NCI-H446 treated with DMSO at 0.1 percent for 48 hours (cell line): ENCODE measurements at places on chromosomes 16 and 17.

GRCh38 chr16:54356391-54356790 is 69.8 kb upstream of the IRX3 start:
- no peak for DNase-seq

GRCh38 chr16:54930005-54930868 is at the start of gene IRX5:
Gene IRX5 (plus strand): TSS chr16:54930865. CDS start chr16:54931199, 334 bp downstream.
- peak; percentile 80 for DNase-seq

- DNase-seq, result no peak
Measured at GRCh38 chr16:3119286-3119685, 6.9 kb downstream of the ZNF205 start.

DNA sequence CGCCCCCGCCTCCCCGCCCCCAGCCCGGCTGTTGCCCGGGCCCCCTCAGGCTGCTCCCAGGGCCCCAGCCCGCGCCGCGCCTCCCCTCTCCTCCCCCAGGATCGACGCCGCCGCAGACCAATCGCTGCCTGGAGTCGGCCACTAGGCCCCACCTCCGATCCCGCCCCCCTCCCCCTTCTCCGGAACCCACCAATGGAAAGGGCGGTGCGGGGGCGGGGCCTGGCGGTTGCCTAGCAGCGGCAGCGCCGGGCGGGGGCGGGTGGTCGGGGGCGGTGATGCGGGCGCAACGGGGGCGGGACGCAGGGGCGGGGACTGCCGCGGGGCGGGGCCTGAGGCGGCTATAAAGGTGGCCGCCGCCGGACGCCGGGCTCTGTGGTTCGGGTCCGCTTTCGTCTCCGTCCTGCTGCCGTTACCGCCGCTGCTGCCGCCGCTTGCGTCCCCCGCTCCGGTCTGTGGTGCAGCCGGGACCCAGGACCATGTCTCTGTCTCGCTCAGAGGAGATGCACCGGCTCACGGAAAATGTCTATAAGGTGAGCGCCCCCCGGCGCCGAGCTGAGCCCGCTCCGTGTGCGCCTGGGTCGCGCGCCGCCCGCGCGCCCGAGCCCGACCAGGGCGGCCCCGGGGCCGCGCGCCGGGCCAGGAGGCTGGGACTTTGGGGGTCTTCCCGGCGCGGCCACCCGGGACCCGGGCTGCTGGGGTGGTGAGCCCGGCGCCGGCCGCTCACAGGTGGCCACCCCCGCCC is at the start of gene BAIAP2:
Gene BAIAP2, plus strand, starts transcription at position 373 of the 742 bp plus-strand sequence. Its CDS starts 104 bp downstream, at position 477.
- peak; percentile 90 for DNase-seq

DNA sequence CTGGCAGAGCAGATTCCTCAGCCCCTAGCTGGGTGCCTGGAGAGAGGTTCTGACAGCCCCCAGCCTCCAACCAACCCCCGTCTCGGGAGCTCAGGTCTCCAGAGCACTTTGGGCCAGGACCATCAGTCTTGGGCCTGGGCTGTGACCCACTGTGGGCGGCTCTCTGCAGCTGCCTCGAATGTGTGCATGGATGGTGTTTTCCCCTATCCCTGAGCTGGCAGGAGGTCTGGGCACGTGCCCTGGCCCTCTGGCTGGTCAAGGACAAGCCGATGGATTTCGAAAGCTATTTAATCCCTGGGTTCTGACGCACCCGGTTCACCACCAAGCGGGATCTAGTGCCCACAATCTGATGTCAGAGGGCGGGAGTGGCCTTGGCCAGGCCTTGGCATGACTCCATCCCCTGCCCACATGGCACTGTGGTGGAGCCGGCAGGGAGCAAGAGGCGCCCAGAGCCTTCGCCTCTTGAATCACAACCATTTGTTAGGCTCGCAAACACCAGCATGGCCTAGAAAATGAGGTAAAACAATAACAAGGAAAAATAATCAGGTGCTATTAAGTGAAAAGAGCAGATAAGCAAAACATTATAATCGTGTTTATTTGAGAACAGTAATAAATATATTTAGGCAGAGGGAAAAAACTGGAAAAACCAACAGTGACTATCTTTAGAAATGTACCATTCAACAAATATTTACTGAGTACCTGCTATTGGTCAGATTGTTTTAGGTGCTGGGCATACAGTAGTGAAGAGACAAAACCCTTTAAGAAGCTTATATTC is 69.3 kb upstream of the TOB1 start:
- no peak for DNase-seq

GRCh38 chr16:84553873-84554399 is 49.5 kb upstream of the MEAK7 start:
- no peak for DNase-seq

- DNase-seq, result no peak
Measured at GRCh38 chr17:78539781-78540180, 37.4 kb downstream of the DNAH17 start.

GRCh38 chr17:29412780-29413565 is 22.8 kb downstream of the TAOK1 start:
- no peak for DNase-seq

DNA sequence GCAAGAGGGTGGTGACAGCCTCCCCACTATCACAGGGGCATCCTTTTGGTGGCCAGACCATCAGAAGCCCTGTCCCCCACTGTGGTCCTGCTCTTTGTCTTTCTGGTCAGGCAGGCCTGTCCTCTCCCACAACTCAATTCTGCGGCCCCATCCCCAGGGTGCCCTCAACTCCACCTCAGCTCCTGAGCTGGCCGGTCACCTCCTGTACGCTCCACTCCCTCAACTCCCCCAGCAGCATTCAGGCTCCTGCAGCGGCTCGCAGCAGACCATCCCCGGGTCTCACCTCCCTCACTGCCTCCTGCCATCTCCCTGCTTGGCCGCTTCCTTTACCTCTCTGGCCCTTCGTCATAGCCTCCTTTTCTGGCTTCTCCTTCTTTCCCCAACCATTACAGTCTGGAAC is 43.4 kb upstream of the MTSS2 start:
- no peak for DNase-seq

GRCh38 chr16:74811911-74812310 is 37.3 kb upstream of the FA2H start:
- DNase-seq, result no peak

GRCh38 chr17:51572115-51572514 is 311.8 kb downstream of the UTP18 start:
- DNase-seq, result no peak

- no peak for DNase-seq
Measured at GRCh38 chr17:27946513-27946912, 53.3 kb upstream of the LYRM9 start.

DNA sequence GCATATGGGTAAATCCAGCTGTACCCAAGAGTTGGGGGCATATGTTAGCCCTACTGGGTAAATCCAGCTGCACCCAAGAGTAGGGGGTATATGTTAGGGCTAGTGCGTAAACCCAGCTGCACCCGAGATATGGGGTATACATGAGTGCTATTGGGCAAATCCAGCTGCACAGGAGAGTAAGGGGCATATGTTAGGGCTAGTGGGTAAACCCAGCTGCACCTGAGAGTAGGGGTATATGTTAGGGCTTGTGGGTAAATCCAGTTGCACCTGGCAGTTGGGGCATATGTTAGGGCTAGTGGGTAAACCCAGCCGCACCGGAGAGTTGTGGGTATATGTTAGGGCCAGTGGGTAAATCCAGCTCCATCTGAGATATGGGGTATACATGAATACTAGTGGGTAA is 80.9 kb downstream of the WWOX start:
- no peak for DNase-seq

DNA sequence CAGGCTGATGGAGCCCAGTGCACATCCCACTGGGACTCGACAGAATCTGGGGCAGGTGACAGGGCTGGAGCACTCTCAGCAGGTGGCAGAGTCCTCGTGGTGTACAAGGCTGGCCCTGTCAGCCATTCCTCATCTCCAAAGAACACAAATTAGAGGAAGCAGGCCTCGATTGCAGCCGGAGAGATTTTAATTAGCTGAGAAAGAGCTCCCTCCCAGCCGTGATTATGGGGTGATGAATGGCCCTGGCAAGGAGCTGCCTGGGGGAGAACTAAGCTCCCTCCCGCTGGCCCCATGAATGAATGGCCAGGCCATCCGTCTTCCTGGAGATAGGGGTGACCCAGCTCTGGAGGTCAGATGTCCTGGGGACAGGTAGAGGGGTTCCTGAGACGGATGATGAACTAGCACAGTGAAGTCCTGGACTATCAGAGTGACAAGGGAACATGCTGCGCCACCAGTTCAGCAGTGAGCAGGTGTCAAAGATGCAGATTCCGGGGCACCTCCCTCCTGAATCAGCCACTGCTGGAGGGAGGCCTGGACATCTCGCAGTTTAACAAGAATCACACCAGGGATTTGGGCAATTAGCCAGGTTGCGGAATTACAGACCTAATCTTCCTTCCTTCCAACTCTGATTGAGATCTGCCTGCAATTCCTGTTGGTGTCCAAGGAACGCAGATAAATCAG is 35.5 kb downstream of the PIMREG start:
- DNase-seq, result no peak

DNA sequence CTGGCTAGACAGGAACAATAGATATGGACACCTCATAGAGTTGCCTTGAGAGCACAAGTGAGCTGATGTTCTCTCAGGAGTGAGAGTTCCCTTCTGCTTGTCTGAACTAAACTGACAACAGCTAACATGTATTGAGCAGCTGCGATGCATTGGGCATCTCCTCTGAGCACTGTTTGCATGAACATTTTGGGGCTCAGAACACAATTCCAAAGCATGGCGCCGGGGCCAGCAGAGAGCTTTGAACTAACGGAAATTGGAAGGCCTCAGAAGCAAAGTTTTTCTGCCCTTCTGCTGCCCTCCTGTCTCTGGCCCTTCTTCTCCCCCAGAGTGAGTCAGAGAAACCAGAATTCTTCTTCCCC is 38.1 kb downstream of the TRPV2 start:
- DNase-seq, result no peak

DNA sequence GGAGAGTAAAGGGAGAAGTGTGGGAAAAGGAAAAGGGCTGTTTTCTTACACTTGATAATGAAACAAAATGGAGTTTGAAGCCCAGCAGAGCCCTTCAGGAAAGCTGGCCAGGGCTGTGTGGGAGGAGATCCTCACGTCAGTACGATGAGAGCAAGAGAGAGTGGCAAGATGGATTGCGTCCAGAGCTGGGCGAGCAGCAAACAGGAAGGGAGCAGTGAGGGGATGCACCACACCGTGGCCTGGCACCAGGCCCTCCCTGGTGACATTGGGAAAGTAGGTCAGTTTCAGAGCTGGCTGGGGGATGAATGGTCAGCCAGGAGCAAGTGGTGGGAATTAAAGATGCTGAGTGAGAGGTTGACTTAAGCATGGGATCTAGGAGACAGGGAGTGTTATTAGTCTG is 273.6 kb downstream of the GRIN2A start:
- DNase-seq, result no peak

DNA sequence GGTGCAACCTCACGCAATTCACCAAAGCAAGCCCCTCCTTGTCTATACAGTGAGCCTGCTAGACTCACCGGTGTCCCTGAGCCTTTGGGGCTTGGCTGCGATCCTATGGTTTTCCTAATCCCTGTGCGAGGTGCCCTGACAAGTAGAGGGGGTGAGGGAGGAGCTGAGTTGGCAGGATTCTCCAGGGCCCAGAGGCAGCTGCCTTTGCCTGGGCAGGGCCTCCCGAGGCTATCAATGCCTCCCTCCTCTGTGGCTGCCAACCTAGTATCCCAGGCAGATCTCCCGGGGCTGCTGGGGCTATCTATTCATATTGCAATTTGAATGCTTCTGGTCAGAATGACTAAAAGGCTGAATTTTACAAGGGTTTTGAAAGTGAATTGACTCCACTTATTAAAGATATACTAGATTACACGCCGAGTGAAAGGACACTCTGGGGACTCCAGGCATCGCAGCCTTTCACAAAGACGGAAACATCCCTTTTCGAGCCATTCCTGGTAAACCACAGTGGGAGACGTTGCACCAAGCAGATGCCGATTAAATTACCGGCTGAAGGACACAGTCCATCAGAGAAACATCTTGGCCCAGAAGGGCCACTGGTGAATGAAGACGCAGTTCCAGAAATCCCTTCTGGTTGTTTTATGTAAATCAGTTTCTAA is 11.3 kb upstream of the PITPNM3 start:
- DNase-seq, result no peak

- DNase-seq, result no peak
Measured at GRCh38 chr17:79617740-79618382, 7.0 kb upstream of the RBFOX3 start.

DNA sequence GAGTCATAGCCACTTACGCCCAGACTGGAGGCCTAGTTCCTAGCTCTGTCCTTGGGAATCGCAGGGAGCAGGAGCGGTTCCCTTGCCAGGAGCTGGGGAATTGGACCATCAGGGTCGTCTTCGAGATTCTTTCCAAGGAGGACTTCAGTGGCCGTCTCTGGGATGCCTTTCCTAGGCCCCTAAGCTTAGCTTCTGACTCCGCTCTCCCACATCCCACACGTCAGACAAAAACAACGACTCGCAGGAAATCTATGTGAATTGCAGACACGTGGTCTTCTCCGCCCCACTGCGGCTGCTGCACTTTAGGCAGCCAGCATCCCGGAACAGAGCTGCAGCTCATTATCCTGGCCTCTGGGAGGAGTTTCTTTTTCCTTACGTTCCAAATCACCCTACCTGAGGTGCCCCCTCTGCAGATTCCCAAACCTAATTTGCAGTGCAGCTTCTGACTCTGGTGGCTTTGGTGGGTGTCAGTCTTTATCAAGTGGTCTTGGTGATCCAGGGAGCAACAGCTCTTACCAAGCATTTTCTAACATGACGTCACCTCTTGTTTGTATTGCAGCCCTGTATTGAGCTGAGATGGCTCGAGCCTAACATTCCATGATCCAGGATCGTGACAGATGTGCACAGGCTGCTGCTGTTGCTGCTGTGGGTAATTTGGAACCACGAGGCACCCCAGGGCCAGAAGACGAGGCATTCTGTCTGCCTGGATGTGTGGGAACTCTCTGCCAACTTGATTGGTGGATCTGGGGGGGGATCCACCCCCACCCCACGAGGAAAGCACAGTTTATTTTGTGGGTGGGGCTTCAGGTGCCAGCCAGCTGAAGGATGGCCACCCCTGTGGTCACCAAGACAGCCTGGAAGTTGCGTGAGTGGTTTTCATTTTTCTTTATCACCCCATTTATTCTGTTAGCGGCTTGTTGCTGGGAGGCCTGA is 1.1 kb downstream of the KATNB1 start:
- no peak for DNase-seq

GRCh38 chr17:82527898-82528297 is 8.4 kb downstream of the FOXK2 start:
- no peak for DNase-seq

DNA sequence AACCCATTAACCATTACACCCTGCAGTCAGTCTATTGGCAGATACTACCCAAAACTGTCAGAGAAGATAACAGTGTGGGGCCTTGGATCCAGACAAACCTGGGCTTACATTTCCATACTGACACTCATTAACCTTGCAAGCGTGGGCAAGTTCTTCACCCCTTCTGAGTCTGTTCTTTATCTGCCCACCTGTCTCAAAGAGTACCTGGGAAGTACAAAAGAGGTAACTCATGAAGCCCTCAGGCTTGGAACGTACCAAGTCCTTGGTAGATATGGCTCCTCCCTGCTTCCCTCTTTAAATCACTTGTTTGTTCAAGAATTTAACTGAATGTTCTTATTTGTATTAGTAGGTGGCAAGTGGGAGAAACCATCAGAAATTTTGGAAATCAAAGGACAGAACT is 2.5 kb upstream of the IGSF6 start:
- DNase-seq, result no peak

DNA sequence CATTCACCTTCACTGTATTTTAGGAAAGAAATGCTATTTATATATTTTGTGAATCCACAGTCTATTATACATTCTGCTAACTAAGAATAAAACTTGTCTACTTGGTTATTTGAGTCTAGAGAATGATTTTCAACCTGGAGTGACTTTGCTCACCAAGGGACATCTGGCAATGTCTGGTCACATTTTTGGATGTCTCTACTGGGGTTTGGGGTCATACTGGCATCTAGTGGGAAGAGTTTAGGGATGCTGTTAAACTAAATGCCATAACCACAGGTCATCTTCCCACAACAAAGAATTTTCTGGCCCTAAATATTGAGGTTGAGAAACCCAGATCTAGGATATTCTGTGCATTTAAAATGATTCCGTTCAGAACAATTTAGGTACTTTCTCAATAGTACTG is 26.0 kb downstream of the KCNJ16 start:
- DNase-seq, result no peak
